MCF 10A (cell line): ENCODE measurements at places on chromosomes 2 and 18. TPM values are rescaled to one million over a fixed set of nuclear protein-coding genes. Genes with fewer than 3 reads are reported as not detected.

DNA sequence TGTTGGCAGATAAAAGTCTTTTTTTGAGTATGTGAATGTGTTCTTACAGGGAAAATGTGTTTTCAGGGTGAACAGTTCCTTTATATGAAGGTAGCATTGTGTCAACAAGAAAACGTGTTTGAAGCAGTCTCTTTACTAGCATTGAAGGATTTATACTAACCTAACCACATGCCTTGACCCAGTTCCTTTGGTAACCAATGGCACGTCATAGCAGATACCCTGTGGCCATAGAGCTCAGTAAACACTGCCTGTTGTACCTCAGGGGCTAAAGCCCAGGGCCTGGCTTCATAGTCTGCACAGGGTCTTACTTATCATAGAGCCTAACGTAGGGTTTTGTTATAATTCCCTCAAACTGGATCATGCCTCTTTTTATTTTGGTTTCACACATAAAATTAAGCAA, 32.1 kb upstream of the NFU1 start:
- no peaks in the 10 kb centered on the region for H3K27me3 ChIP-seq
- DNase-seq, result no peak
- no peak overlapping the region for H3K4me3 ChIP-seq
- no peak overlapping the region for H3K27ac ChIP-seq
- H3K36me3 ChIP-seq, result peaks cover 12% of the 10 kb centered on the region

GRCh38 chr18:54127759-54128378, 96.6 kb downstream of the MBD2 start:
- no peaks in the 10 kb centered on the region for H3K27me3 ChIP-seq
- no peak overlapping the region for H3K27ac ChIP-seq
- no peak overlapping the region for H3K4me3 ChIP-seq
- H3K4me1 ChIP-seq, result peaks cover 9% of the 10 kb centered on the region
- H3K36me3 ChIP-seq, result no peaks in the 10 kb centered on the region
- peak; percentile 67 for DNase-seq

DNA sequence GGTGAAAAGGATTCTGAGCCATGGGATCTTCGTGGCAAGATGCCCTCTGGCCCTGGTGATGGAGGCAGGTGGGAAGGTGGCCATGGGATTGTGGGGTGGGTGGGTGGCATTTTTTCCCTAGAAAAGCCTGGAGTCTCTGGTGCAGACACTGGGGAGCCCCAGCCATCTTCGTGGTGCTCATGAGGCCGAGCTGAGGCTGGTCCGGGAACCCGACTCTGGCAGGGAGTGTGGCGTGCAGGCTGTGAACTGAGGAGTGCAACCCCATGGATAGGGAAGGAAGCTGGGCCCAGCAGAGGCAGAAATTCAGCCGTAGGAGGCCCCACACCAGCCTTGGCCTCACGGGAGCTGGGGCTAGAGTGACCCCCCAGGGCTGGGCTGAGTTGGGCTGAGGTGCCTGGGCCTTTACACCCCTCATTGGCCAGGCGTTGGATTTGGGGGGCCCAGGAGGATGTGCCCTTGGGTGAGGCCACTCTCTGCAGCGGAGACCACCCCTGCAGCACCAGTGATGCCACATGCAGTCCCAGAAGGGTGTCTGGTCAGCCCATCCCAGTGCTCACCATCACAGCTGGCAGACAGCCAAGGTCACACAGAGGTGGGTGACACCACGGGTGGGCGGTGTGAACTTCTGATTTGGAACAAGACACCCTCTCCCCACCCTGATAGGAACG, 115.6 kb upstream of the HDAC4 start:
- H3K27ac ChIP-seq, result no peak overlapping the region
- DNase-seq, result no peak
- peaks cover 13% of the 10 kb centered on the region for H3K27me3 ChIP-seq
- H3K36me3 ChIP-seq, result no peaks in the 10 kb centered on the region

- peaks cover 7% of the 10 kb centered on the region for H3K4me1 ChIP-seq
- DNase-seq, result peak; percentile 97
- H3K4me3 ChIP-seq, result peak overlapping the region; percentile 50
Observed at GRCh38 chr18:7038330-7038851, 79.2 kb downstream of the LAMA1 start.

Gene RESP18
- total RNA-seq, result not detected in 2 replicates

Gene GCC2
- 29.8 and 39.7 TPM in 2 replicates for total RNA-seq
